ENCODE measurements at places on chromosomes 13 and 19.
A peak's percentile ranks its signal among the peaks of the same experiment; 100 is the strongest.

DNA sequence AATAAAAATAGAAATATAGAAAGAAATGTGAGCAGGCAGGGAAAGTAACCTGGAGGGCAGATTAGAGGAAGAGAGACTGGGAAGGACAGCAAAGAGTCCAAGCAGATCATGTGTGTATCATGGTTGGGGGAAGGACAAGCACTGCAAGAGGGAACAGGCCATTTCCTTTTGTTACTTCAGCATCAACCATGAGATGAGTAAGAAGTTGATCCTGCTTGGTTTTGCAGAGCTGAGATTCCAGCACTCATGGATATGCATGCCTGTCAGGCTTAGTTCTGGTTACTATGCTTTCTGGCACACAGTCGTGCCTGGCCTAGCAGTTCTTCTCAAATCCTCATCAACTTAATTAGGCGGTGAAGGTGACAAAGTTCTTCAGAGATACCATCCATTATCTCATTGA lies 18.1 kb downstream of the NALCN start:
- no peak for DNase-seq

DNA sequence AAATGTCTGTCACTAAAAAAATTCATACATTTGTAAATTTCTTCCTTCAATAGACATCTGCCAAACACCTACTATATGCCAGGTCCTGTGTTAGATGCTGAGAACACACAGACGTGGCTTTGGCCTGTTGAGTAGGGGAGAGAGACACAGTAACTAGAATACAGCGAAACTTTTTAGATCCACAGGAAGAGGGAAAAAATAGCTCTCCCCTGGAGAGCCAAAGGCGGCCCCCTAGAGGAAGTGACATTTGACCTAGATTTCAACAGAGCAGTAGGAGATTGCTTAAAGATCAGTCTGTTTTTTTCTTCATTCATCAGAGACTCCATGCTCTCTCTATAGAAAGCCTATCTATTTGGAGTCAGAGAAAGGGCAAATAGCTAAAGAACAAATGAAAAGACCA lies 11.3 kb downstream of the LCP1 start:
- no peak for DNase-seq

DNA sequence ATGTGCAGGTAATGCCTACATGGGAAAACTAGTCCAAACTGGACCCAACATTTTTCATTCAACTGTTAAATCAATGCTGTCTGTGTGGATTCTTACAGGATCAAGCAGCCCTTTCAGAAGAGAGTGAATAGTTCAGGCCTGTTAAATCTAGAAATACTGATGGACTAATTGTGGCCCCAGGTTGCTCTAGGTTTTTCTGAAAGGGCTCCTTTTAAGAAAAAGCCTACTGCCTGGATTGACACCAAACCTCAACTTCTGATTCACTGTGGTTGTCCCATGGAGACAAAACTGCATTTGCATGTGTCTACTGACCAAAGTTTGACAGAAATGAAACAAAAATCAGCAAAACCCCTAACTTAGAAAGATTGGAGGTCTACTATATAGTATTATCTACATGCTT lies 437.0 kb downstream of the KLF12 start:
- DNase-seq = no peak

DNA sequence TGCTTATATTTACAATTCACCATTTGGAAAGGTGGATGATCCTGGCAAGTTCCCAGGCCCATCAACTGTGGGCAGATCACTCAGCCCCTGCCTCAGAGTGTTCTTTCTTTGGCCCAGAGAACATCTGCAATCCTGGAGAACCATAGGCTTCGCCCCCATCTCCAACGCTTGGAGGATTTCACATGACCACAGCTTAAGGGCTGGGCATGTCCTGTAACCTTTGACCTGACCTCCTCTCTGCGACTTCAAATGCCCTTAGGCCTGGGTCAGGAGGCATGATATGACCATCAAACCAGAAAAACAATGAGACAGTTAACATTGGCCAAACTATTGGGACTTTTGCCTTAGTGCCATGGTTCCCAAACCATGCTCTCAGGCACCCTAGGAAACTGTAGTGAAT lies 7.2 kb upstream of the MBNL2 start:
- no peak for DNase-seq

GRCh38 chr19:15841875-15842569 lies 26.6 kb upstream of the OR10H1 start:
- no peak for DNase-seq

GRCh38 chr13:74136084-74136658 lies 2.0 kb upstream of the KLF12 start:
- DNase-seq = no peak

DNA sequence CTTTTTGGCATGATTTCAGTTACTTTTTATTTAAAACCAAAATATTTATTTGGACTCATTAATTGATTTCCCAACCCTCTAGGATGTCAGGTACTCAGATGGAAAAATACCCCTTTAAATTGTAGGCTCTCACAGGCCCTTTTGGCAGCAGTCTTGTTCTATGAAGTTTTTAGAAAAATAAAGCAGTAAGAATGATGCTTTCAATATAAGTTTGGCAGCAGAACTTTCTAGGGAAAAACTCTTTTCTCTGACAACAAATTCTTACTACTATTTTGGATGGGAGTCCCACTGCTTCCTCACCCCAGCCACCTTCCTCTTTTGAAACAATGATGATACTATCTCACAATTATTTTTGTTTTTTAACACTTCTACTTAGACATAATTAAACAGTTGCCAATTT lies 581.6 kb upstream of the SGCG start:
- DNase-seq = no peak

DNA sequence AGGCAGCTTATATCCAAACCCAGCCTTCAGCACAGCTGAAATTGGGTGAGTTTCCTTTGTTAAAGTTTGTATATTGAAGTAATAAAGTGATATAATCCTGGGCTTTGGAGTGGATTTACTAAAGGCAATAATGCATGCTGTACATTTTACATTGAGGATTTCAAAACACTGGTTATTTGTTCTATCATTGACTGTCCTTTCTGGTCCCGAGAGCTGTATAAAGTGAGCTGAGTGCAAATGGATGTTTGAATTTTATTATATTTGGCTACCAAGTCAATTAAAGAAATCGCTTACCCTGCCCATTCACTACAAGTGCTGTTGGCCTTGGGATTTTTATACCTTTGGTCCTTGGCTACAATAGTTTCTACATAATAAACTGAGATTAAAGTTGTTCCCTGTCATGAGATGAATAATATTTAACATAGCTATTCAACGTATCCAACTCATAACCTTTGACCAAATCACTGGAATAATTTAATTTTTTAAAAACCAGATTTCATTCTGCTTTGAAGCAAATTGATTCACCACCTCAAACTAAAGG lies 207.9 kb downstream of the KLF5 start:
- no peak for DNase-seq

DNA sequence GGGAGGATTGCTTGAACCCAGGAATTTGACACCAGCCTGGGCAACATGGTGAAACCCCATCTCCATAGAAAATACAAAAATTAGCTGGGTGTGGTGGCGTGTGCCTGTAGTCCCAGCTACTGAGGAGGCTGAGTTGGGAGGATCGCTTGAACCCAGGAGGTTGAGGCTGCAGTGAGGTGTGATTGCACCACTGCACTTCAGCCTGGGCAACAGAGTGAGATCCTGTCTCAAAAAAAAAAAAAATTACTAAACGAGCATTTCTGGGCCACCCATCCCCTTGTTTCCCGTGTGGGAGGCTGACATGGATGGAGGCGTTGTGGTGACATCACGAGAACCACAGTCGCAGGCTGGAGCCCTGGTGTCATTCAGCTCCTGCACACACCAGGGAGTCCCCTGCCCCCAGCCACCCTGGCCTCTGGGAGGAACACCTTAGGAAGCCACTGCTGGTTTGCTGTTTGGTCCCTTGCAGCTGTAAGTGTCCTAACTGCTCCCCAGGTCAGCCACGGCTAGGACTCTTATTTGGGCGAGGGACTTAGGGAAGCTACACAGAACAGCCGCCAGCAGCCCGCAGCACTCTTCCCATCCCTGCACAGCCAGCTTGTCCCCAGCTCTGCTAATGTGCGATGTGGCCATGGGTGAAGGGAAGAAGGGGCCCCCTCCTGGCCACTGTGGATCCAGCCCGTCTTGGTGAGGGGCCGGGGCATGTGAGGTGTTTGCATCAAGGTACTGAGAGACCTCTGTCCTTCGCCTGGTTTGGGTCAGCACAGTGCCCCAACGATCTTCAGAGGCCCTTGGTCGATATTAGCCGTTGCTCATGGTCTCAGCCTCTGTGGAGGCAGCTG lies 12.7 kb downstream of the NKPD1 start:
- DNase-seq = no peak

DNA sequence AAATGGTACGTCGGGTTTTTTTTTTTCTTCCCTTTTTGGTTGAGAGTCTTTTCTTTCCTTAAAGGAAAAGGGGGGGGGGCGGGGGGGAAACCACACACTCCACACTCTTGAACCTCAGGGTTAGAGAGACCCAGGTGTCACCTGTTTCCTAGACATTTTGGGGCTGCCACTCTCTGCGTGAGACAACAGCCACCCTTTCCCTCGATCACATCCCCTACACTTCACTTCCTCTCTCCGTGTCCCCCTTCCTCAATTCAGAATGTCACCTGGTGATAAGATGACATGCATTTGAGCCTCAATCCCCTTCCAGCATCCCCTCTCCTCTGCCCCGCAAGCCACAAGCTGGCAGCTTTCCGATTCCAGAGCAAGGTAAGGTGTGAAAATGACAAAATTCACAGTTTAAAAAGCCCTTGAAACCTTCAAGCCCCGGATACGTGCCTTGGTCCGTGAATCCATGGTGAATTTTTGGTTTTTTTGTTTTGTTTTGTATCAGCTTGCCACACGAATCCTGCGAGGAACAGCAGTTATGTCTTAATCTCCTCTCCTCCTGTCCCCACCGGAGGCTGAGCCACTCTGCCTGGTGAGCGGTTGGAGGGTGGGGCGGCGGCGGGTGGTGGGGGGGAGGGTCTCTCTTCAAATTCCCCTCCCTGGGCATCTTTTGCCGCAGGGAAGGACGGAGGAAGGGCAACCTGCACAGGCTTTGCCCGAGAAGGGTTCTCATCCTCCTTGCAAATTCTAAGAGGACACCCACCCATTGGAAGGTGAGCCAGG lies 4.2 kb downstream of the PTPRS start:
- no peak for DNase-seq

GRCh38 chr19:29569038-29569911 lies 36.8 kb upstream of the POP4 start:
- no peak for DNase-seq

- no peak for DNase-seq
Observed at GRCh38 chr19:33685541-33685940, 63.8 kb downstream of the CHST8 start.

GRCh38 chr13:84672616-84673015 lies 790.3 kb upstream of the SLITRK1 start:
- DNase-seq = no peak

DNA sequence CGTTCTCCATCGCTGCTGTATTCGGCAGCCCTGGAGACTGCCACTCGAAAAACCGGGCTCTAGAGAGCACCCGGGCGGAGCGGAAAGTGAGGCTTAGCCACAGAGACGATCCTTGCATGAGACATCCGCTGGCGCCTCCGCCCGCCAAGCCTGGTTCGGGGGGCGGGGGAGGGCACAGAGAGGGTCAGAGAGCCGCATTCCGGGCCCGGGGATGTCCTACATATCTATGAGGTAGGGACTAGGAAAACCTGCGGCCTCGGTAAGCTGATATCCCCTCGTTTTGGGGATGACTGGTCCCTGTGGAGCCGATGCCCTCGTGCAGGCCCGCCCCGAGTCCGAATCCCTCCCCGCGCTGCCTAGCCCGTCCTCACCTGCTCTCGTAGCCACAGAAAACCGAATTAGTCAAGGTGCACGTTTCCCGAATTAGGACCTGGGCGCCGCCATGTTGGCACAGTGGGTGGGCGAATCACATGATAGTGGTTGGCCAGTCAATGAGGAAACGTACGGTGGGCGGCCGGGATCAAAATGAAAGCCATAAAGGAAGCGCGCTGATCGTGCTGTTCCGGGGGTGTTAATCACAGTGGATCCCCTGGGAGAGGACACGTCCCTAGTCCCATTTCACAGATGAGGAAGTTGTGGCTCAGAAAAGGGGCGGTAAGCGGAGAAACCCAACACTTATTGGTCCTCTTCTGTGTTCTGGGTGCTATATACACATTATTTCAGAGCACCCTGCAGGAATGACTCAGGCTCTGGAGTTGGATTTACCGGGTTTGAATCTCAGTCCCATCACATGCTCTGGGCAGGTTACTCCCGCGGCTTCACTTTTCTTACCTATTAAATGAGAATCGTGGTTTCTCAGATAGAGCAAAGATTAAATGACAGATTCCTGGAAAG lies at the start of gene TRMT1:
TRMT1 (minus strand) TSS at position 459 of the 894 bp plus-strand sequence; CDS start at position 118, 341 bp downstream.
- DNase-seq = peak; percentile 80

DNA sequence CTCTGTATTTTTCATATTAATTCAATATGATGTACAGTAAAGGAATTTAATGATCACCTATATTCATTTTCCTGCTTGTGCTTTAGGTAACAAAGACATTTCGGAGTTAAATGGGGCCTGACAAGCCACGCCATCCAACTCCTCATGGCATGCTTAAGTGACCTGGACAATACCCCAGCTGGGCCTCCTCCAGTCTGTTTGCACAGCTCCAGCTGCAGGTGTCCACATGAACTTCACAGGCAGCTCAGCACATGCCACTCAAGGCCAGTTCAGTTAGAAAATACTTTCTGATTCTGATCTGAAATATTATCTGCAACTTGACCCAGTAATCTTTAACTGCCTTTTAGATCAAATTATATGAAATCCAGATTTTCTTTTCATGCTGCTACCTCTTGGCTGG lies 89.6 kb upstream of the SLC15A1 start:
- no peak for DNase-seq

- DNase-seq = no peak
Observed at GRCh38 chr19:15508035-15508710, at the start of gene CYP4F22. TSS of gene CYP4F22 (plus strand) at chr19:15508525. CDS start at chr19:15525337, 16,812 bp downstream.

DNA sequence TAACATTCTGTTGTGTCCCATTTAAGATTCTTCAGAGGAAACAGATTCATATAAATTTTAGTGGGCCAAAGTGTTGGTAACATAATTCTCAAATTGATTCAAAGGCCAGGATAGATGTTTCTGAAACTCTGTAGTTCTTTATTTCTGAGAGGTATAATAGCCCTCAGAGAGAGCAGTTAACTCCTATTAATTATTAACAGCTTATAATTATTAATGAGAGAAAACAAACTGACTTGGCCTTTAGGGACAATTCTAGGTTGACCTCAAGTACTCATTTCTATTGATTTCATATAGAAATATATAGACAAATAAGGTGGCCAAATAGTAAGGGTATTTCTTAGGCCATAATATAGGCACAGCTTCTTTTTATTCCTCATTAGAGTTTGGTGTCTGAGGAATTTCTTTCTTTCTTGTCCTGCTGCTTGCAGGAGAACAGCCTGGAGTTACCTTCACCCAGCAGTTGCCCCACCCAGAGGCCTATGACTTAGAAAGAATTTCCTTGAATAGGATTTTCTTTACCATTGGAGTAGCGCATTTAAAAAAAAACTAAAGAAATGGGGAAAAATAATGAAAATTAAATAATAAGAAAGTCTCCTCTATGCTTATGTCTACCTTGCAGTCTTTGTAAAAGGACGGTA lies 1430.1 kb upstream of the SPRY2 start:
- no peak for DNase-seq

Data from fibroblast of the conjunctiva (primary cell).